ENCODE measurements at places on chromosomes 7 and 10.

- DNase-seq: no peak
These were observed 263.8 kb downstream of the PTEN start for GRCh38 chr10:88127269-88127668.

- no peak for DNase-seq
These were observed 4.6 kb downstream of the SEC23IP start for GRCh38 chr10:119896937-119897770.

GRCh38 chr7:40354711-40355110 is 219.9 kb downstream of the SUGCT start:
- no peak for DNase-seq

GRCh38 chr7:42152329-42153205 is 84.4 kb downstream of the GLI3 start:
- no peak for DNase-seq

DNA sequence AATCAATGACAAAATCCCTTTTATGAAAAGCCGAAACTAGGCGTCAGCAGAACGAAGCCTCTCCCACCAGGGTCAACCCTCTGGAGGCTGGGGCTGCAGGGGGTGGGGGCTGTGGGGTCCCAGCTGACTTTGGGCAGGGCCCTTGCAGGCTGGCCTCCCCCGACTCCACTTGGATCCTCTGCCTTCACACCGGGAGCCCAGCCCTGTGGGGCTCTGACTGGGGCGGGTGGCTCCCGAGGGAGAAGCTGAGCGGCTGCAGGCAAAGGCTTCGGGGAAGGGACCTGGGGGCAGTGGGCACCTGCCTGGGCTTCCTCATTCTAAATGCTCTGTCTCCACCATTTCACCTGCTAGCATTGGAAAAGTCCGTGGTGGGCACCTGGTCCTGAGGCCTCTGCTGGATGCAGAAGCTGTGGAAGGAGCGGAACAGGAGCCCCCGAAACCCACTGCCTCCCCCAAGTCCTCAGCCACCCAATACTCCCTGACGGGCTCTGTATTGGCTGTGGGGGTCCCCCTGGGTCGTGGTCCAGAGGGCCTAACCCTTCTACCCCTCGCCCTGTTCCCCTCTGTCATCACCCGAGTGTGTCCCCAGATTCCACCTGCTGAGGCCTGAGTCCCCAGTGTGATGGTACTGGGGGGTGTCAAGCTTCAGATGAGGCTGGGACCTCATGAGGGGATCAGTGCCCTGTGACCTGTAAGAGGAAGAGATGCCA is 108.6 kb downstream of the DNAJB6 start:
- DNase-seq: no peak

DNA sequence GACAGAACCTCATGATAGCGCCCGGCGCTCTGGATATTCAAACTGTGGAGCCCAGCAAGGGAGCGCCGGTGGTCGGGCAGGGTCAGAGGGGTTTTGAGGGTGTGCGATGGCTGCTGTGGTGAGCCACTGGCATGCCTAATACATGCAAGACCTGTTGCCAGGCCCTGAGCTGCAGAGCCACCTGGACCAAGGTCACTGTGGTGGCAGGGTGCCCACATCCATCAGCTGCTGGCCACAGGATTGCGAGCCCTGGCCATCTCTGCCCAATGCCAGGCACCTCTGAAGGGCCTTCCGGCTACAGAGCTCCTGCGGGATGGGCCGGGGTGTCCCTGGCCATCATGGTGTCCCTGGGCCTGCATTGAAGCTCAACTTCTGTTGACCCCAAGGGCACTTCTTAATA is 123.0 kb upstream of the TNRC18 start:
- DNase-seq: no peak

- DNase-seq: no peak
These were observed 10.5 kb upstream of the PPIF start for GRCh38 chr10:79336739-79337138.

DNA sequence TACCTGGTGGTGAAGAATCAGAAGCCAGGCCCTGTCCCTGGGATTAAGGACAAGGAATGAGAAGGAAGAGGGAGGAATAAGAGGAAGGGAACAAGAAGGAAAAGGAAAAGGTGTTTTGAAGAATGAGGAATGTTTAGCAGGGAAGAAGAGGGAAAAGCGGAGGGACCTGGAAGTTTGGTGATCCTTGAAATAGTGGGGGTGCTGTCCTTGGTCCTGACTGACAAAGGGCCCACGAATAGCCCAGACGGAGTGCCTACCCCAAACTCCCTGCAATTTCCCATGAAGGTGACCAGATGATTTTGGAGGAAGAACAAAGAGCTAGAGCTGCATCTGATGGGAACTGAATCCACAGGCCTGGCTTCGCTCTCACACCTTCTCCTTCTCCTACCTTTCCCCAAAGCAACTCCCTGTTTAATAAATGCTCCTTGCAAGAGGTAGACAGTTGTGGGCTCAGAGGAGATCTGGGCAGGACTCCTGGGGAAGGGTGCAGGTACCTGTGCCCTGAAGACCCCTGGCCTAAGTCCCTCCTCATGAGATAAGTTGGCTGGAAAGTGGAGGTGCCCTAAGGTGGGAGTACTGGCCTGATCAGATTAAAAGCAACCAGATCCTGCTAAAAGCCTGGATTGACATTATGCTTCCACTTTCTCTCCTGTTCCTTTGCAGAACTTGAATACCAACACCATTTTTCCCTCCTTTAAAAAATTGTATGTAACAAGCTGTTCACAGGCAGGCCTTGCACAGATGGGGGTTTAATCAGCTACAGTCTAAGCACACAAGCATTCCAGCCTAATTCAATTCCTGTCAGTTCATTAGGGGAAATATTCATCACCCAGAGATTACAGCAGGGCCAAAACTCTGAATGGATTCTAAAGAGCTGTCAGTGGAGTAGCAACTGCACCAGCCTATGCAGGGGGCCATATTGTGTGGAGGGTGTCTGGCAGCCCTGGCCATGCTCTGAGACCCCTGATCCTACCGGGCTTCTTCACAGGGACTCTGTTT is 19.4 kb downstream of the KAZALD1 start:
- DNase-seq: no peak

- no peak for DNase-seq
These were observed 3.1 kb downstream of the STRA8 start for GRCh38 chr7:135236727-135237126.

GRCh38 chr10:11528286-11528685 is 83.2 kb downstream of the USP6NL start:
- no peak for DNase-seq

- DNase-seq: no peak
These were observed 44.7 kb upstream of the PITRM1 start for GRCh38 chr10:3217301-3217700.

- DNase-seq: no peak
These were observed 346.9 kb upstream of the PRKCQ start for GRCh38 chr10:6926971-6927370.

- DNase-seq: no peak
These were observed 37.9 kb downstream of the VOPP1 start for GRCh38 chr7:55534262-55534915.

GRCh38 chr10:95408148-95408960 is 117.6 kb upstream of the PDLIM1 start:
- no peak for DNase-seq

GRCh38 chr10:11930312-11930978 is 107.3 kb downstream of the PROSER2 start:
- no peak for DNase-seq

- no peak for DNase-seq
These were observed 140.2 kb upstream of the CTTNBP2 start for GRCh38 chr7:118013252-118014010.

DNA sequence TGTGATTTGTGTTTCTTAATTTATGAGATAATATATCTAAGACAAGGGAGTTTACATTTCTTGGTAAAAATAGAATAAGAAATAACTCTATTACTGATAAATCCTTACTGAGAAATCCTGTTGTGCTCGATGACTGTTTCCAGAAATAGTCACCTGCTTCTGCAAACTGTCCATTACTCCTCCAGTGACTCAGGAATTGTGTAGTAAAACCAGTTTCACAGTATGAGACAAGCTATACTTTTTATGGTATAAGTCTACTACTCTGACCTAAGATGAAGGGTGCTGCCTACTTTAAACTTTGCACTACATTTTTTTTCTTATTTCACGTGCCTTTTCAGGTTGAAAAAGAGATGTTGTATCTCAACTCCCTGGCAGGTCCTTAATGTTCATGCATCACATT is 6.8 kb upstream of the ANKRD22 start:
- DNase-seq: no peak

GRCh38 chr10:127996586-127996985 is 89.7 kb downstream of the PTPRE start:
- DNase-seq: no peak

GRCh38 chr10:58641095-58641531 is 128.4 kb downstream of the BICC1 start:
- no peak for DNase-seq

- no peak for DNase-seq
These were observed 1.1 kb downstream of the HOXA2 start for GRCh38 chr7:27101171-27101956.

GRCh38 chr7:84009051-84009450 is 185.5 kb downstream of the SEMA3A start:
- no peak for DNase-seq

GRCh38 chr10:19811540-19811939 is 4.7 kb upstream of the PLXDC2 start:
- DNase-seq: peak; percentile 15

- DNase-seq: no peak
These were observed 76.9 kb downstream of the COBL start for GRCh38 chr7:51239691-51240090.

DNA sequence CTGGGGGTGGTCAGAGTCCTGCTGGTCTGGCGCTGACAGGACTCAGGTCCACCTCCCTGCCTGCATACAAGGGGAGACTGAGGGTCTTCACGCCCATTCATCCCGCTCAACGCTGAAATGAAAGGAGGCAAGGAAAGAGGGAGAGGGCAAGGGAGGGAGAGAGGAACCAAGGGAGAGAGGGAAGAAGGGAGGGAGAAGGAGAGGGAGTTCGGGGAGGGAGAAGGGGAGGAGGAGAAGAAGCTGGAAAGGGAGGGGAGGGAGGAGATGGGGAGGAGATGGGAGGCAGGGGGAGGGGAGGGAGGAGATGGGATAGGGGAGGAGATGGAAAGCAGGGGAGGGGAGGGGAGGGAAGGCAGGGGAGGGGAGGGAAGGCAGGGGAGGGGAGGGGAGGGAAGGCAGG is 69.4 kb upstream of the INPP5A start:
- DNase-seq: no peak

GRCh38 chr7:138982204-138982623 is 1.0 kb upstream of the KIAA1549 start:
- DNase-seq: no peak

- DNase-seq: no peak
These were observed 27.8 kb downstream of the POU6F2 start for GRCh38 chr7:39005461-39005860.

GRCh38 chr10:110650265-110650668 is 6.1 kb downstream of the RBM20 start:
- DNase-seq: no peak

- no peak for DNase-seq
These were observed 340.2 kb downstream of the SUGCT start for GRCh38 chr7:40474790-40475680.

DNA sequence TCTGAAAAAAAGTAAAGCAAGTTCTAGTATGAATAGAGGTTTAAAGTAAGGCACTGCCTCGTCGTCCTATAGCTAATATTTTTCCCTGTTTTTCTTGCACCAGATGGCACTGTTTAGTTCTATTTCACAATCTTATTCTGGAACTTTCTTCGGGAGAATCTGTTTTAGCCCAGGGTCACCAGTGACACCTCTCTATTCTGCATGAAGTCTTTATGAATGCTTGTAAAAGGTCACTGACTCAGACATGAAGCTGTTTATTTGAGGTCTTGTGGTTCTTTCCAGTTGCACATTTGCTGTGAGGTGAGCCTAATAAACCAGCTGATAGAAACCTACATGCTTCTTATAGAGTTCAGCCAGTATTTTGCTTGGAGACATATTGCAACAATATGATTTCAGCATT is 444.3 kb downstream of the AUTS2 start:
- no peak for DNase-seq

- no peak for DNase-seq
These were observed 10.8 kb upstream of the OR6V1 start for GRCh38 chr7:143041346-143041745.

GRCh38 chr7:1513657-1514095 is 9.5 kb upstream of the INTS1 start:
- DNase-seq: no peak
